ENCODE measurements at places on chromosomes 12 and 14.
A peak's percentile ranks its signal among the peaks of the same experiment; 100 is the strongest.

- DNase-seq, result no peak
Measured at GRCh38 chr14:75835737-75836136, 146.1 kb downstream of the TGFB3 start.

GRCh38 chr12:11040162-11040561, 9.0 kb upstream of the TAS2R31 start:
- DNase-seq, result no peak

- DNase-seq, result no peak
Measured at GRCh38 chr14:65234752-65235361, 132.5 kb upstream of the MAX start.

DNA sequence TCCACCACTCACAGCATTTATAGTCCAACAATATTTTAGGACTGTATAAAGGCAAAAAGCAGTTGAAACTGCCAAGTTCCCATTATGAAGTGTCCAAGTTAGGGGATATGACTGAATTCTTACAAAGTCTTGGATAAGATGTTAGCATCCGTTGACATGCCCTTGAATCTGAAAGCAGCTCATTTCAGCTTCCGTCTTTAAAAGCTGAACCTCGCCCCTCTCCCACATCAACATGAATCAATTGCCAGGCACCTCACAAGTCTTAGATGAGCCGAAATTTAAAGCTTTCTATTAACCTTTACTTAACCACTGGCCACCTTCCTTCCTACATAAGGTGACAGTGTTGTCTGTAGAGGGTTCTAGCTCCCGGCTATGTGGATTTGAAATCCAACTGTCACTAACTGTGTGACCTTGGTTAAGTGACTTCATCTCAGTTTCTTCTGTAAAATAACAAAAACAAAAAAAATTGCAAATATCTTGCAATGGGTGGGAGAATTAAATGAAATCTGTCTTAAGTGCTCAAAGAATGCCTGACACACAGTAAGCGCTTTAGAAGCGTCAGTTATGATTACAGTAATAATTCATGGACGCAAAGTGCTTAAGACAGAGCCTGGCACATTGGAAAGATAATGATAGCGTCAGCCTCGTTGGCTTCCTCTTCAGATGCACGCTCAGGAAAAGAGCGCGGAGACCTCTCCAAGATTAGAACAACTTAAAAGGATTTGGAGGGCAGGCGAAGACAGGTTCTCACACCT, 1.2 kb downstream of the PPP1CC start:
- no peak for DNase-seq

DNA sequence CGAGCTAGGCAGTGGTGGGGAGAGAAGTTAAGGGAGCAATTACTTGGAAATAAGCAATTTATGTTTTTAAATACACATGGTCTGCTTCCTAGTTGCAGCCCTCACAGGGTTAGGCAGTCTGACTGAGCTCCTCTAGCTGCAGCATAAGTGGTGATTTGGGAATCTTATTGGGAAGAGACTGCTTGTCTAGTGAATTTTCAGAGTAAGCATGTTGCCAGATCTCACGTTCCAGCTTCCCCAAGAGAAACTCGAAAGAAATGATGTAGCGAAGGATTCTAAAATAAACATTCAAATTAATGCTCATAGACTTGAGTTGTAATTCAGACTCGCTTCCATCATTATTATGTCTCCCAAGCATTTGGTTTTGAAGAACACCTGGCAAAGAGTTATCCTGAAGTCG, 440.2 kb downstream of the ATP23 start:
- DNase-seq, result no peak

GRCh38 chr12:113727651-113728061, 238.5 kb downstream of the RBM19 start:
- DNase-seq, result no peak

DNA sequence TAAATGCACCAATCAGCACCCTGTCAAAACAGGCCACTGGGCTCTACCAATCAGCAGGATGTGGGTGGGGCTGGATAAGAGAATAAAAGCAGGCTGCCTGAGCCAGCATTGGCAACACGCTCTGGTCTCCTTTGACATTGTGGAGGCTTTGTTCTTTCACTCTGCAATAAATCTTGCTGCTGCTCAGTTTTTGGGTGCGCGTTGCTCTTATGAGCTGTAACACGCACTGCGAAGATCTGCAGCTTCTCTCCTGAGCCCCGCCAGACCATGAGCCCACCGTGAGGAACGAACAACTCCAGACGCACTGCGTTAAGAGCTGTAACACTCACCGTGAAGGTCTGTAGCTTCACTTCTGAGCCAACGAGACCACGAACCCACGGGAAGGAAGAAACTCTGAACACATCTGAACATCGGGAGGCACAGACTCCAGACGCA, 8.4 kb upstream of the PIANP start:
- no peak for DNase-seq

DNA sequence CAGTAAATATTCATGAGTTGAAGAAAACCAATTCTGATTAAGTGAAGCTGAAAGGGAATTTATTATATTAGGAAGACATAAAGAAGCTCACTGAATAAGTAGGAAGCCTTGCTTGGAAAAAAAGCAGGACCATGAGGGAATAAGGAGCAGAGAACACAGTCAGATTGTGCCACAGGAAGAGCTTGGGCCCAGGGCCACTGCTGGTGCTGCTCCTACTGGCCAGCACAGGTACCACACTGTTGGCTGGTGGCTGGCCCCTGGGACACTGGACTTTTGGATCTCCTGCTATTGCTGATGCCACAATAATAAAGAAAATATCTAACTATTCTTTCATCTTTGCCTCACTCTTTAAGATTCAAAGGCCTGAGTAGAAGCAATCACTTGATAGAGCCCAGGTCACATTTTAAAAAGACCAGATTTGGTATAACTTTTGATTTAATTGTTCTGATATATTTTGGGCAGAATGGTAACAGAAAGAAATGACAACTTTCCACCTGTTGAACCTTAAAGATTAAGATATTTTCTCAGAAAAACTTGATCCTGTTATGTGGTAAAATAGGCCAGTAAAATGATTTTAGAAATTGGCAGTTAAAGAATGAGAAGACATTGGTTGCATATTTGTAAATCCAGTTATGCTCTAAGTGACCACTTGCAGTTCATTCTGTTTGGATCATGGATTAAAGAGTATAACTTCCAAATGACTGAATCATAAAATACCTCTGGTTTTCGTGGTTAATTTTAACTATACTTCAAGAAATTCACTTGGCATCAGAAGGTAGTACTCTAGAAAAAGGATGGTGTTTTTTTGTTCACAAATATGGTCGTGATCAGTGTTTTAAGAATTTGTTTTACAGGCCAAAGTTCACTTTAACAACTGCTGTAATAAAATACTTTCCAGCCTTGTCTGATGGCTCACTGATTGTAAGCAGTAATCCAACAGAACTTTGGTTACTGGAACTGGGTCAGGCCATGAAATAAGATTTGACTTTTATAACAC, 68.3 kb downstream of the DERA start:
- DNase-seq, result no peak

GRCh38 chr12:47775100-47775911, 2.3 kb downstream of the SLC48A1 start:
- no peak for DNase-seq

DNA sequence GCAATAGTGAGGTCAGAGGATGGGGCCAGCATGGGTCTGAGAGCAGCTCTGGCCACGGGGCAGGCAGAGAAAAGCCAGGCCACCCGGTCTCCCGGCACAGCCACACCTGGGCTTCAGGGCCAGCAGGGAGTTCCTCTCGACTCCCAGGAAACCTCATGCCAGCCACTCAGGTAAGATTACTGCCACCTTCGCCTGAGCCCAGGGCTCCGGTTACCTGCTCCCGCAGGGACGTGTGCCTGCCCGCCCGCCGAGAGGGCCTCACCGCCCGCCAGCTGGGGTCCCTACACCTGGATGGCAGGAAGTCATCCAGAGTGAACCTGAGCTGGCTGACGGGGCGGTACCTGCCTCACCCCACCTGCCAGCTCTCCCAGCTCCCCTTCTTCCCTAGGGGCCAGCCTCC, 7.3 kb downstream of the JAG2 start:
- no peak for DNase-seq

GRCh38 chr12:120736404-120737331, 11.0 kb downstream of the ACADS start:
- DNase-seq, result no peak

GRCh38 chr14:59425322-59425935, 39.8 kb downstream of the GPR135 start:
- no peak for DNase-seq

- DNase-seq, result no peak
Measured at GRCh38 chr12:51448618-51449256, 24.1 kb downstream of the SLC4A8 start.

DNA sequence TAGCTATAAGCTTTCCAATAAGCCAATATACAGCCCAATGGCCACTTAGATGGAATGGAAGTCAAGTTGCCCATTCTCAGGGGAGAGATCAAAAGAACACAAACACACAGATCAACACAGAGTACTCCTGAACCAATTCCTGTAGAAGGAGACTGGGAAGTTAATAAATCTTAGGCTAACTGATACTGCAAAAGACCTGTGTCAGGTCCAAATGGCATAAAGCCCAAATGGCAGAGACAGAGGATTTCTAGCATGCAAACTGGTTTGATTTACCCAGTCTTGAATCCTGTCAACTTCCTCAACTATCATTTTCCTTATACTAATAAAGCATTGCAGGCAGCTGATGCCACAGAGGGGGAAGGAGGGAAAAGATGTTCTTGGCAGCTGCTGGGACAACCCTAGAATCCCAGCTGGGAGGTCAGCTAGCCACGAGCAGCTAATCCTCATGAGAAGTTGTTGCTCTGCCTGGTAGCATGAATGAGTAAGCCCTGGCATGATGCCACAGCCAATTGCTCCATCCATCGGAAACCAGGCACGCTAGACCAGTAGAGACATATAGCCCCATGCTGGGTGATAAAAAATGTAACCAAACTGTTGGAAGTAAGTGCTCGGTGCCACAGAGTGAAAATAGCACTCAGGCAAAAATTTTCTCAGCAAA, 26.2 kb downstream of the ANG start:
- DNase-seq, result no peak

DNA sequence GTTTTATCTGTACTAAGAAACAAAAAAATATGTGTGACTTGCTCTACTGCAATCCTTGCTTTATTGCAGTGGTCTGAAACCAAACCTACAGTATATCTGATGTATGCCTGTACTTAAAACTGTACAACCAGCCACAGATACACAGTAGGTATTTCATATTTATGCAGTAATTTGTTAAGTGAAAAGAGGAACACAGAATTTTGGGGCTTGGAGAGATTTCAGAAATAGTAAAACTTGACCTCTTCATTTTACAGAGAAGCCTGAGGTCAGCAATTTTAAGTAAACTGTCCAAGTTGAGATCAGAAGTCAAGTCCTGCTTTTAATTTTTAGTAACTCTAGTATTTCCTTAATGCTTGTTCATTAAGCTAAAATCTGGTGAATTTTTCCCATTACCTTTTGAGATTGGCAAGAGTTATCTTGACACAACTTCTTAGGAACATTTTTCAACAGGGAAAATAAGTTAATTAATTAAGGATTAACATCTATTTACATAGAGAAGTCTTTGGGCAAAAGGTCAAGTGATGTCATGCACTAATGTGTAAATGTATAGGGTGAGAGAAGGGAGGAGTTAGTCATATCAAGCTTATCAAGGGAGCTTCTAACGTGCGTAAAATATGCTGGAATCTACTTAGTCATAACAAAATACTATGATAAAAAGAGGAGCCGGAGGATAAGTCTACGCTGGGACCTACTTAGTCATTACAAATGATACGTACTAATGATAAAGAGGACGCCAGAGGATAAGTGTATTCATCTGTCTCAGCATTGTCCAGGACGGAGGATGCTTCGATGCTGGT, 66.0 kb upstream of the GTF2A1 start:
- DNase-seq, result no peak

DNA sequence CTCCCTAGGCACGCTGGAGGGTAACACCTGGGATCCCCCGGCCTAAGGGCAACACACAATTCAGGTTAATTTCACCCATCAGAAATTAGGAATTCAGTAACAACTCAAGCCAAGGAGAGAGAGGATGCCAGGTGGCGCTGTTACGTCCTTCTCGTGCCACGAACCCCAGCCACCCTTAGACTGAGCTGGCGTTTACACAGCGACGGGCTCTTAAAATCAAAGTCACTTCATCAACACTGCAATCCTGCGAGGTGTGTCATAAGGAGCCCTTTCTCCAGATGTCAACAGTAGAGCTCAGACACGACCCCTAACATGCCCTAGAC, 110.6 kb upstream of the TMEM132D start:
- no peak for DNase-seq

- peak; percentile 30 for DNase-seq
Measured at GRCh38 chr12:11581179-11581755, 68.2 kb upstream of the ETV6 start.

GRCh38 chr12:48193623-48194022, 9.5 kb downstream of the OR10AD1 start:
- no peak for DNase-seq

DNA sequence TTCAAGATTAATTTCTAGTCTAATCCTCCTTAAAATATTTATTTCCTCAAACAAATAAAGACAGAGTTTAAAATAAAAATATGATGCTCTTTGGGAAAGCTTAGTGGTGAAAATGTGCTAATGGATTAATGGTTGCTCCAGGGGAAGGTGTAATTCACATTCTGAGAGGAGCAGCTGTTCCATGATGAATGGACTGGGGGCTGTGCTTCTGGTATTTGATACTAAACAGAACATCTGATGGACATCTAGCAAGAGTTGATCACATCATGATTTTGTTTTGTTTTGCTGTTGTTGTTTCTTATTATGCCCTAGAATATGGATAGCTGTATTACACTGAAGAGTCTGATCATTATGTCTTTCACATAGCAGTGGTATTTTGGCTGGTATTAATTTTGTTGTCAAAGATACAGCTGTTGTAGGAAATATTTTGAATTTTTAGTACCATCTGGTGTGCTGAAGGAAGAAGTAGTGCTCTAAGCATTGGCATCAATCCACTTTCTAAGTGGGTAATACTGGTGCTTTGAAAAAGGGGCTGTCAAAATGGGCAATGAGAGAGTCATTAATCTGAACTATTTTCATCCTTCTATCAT, 296.4 kb downstream of the ADAMTS20 start:
- no peak for DNase-seq

- DNase-seq, result no peak
Measured at GRCh38 chr14:39268393-39268792, 34.7 kb downstream of the MIA2 start.

DNA sequence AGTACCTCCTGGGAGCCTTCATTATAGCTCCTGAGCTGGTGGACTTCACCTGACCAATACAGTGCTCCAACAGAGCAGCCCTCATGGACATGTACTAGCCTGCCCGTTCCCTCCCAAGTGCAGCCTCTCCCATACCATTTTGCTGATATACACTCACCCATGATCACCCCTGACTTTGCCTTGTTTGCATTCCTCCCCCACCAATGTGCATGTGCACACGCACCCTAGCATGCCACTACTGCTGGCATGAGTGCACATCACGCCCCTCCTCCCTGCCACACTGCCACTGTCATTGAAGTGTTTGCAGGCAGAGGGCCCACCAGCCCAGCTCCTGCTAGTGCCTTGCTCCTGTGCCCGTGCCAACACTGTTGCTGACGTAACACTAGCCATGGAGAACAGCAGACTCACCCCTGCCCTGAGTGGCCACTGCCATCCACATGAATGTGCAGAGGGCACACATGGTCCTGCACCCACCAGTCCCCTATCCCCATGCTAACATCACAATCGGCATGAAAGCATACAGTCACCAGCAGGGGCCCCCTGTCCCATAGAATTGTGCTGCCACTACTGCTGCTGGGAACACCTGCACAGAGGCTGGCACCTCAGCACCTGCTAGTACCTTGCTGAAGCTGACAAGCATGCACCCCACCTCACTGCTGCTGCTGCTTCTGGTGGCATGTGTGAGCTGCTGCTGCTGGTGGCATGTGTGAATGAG, 110.3 kb downstream of the SINHCAF start:
- DNase-seq, result no peak

Data from activated CD8-positive, alpha-beta memory T cell treated with anti-CD3 and anti-CD28 coated beads for 1 hour (primary cell).